KBM-7 (cell line): ENCODE measurements at places on chromosomes 11 and 22.

- peak; percentile 51 for DNase-seq
These were observed 1.8 kb downstream of the CELF1 start for GRCh38 chr11:47551086-47551485.

DNA sequence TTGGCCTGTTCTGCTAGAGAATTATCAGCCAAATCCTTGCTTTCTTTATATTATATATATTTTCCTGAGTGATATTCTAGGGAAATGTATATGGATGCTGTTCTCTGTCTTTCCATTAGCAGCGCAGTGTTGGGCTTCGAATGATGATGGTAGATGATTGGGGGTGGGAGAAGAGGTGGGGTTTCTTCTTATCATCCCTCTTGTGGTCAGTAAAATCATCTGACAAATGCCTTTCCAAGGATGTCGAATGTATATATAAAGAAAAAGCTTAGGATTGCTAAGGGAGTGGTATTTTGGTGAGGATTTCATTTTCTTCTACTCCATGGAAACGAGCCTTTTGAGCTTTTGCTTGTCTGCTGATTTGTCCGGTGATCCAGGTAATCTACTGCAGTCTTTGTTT, 48.9 kb downstream of the ARHGEF12 start:
- no peak for DNase-seq

GRCh38 chr11:132448334-132448995, 1078.0 kb downstream of the NTM start:
- no peak for DNase-seq

GRCh38 chr11:32893093-32893342, 407 bp downstream of the QSER1 start:
- DNase-seq = no peak

- DNase-seq = no peak
These were observed 19.2 kb downstream of the EFCAB6 start for GRCh38 chr22:43792905-43793304.

DNA sequence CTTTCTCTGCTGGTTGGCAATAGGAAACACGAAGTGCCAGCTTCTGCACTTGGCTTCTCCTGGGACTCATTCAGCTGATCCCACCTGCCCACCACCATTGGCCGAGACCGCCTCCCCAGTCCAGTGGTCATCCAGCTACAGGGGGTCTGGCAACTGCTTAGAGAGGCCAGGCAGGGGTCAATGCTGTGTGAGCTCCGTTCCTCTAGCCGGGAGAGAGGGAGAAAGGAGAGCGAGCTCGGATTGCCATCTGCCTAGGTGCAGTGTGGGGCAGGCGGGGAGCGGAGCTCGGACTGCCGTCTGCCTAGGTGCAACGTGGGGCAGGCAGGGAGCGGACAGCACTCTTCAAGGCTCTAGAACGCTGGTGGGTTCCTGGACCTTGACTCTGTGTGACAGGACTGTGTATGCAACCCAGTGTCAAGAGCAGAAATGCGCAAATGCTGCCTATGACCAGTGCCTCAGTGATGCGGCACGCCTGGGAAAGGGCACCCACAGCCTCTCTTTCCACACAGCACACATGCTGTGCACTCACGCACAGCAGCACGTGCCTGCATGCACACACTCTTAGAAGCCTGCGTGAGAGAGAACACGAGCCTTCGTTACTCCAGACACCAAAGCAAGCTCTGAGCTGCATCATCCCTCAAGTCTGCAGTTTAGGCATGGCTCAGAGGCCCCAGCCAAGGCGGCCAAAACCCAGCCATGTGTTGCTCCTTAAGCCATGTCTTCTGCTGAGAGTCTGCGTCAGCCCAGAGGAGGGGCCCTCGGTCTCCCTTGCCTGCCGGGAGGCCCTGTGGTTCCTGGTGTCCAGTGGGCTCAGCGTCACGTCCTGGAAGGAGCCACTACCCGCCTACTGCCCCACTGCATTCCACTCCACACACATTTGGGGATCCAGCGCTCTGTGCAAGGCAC, 26.8 kb upstream of the JAM3 start:
- no peak for DNase-seq

DNA sequence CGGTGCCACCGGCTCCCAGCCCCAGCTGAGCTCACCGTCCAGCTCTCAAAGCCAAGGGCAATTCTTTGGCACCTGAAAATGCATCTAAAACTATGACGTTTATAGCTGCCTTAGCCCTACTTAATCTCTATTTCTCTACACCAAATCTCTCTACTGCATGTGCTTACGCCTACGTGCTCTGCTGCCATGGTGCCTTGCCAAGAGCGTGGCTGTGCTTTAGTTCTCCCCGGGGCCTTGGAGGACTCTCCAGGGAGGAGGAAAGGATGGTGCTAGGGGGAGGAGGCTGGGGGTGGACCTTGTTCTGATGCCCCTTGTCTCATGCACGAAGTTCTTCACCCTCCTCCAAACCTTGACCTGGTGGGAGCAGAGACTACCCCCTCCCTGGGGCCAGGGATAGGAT, 9.0 kb upstream of the BID start:
- DNase-seq = no peak

DNA sequence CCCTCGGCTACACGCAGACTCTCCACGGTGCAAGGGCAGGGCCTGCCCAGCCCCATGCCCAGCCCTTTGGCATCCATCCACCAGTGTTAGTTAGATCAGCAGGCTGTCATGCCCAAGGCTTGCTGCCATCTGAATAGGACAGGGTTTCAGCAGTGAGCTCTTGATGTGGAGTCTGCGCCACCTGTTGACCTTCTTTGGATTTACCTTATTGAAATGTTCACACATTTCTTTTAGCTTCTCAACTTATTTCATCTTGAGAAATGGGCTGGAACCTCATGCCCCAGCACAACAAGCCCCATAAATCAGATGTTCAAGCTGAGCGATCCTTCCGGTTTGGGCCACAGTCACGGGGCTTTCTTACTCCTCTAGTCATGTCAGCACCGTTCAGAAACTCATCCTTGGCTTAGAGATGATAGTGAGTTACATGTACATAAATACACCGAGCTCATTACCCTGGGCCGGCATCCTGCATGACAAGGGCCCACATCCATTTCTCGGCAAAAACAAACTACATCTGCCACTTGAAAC, 61.7 kb downstream of the PARVB start:
- peak; percentile 72 for DNase-seq

DNA sequence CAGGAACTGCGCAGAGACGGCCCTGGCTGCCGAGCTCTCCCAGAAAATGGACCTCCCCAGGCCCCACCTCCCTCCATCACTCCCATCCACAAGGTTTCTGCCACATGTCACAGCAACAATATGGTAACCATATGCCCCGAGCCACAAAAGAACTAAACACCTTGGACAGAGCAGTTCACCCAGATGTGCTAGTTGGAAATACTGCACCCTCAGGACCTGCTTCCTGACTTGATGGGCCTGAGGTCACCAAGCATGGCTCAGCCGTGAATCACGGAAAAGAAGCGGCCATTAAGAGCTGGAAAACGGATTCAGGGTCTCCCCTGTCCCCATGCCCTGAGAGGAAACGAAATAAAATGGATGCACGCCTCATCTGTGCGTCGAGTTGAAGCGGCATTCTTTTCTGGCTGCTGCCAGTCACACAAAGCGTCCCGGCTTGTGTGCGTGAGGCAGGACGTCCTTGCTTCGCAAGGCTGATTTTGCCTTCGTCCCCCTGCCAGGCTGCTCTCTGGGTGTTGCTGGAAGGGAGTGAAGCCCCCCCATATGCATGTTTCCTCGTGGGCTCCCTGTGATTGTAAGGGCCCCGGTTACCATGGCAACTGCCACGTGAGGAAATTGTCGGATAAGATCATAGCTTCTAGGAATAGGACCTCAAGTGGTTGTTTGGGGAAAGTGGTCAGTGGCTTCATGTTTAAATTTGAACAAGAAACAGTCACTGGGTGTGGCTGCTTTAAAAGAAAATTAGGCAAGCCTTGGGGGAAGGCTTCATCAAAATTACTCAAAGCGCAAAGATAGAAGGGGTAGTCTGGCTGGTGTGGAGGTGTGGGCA, 51.7 kb downstream of the FLI1 start:
- DNase-seq = no peak

GRCh38 chr22:20014526-20015186, 2.0 kb downstream of the ARVCF start:
- no peak for DNase-seq

DNA sequence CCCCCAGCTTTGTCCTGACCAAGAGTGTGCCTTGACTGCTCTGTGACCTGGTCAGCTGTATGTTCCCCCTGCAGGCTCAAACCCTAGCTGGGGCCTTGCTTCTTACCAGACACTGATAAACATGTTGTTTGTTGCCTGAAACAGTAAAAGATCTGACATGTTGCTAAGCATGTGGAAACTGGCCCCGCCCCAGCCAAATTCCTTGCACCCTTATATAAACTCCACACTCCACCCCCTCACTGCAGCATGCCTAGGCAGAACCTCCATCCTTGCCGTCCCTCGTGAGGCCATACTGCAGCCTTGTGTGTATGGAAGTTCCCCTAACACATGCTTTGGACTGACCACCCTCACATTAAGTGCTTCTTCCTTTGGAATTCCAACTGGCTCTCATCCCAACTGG, 27.3 kb downstream of the LRRC74B start:
- no peak for DNase-seq

DNA sequence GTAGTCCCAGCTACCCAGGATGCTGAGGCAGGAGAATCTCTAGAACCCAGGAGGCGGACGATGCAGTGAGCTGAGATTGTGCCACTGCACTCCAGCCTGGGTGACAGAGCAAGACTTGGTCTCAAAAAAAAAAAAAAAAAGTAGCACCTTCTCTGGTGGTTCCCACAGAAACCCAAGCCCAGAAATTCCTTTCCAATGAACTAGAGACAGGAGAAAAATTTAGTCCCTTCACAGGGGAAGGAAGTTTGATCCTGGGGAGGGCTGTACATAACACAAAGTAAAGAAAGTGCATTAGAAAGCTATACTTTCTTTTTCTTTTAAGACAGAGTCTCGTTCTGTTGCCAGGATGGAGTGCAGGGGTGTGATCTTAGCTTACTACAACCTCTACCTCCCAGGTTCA, 25.5 kb upstream of the APOA1 start:
- no peak for DNase-seq

DNA sequence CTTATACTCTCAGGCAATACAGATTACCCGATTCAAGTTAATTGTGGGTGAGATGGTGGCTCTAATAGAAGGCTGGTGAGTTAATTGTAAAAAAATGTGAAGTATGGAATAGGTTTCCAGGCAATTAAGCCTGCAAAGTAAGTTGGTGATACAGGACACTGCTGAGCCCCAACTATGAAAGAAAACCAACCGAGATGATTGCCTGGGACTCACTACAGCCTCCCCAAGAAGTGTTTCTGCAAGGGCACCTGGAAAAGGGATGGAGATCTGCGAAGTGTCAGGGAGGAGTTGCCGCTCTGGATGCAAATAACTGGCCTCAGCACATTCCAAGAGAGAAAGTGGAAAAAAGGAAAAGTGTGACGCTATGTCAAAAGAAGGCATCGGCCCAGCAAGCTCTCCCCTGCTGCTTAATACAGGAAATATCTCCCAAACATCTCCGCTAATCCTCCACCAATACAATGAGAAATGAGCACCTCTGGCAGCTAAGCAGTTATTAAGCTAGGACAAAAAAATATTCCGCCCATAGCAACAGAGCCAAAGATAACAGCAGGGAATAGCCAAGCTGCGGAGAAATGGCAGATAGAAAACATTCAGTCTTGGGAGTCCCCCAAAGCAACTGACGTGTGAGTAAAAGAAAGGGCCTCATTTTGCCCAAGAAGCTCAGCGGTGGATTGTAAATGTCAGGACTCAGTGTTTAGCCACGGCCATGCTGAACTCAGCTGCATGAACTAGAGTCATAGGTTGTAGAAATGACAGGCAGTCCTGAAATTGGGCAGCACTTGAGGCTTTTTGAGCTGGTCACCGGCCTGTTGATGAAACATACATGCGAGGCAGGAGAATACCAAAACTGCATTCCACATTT, 133.7 kb downstream of the SNX19 start:
- no peak for DNase-seq

GRCh38 chr11:3184732-3185347, 19.7 kb upstream of the OSBPL5 start:
- no peak for DNase-seq

GRCh38 chr11:1390569-1391164, 933 bp downstream of the BRSK2 start:
- no peak for DNase-seq

- no peak for DNase-seq
These were observed 174.8 kb downstream of the BUD13 start for GRCh38 chr11:116598036-116598435.

DNA sequence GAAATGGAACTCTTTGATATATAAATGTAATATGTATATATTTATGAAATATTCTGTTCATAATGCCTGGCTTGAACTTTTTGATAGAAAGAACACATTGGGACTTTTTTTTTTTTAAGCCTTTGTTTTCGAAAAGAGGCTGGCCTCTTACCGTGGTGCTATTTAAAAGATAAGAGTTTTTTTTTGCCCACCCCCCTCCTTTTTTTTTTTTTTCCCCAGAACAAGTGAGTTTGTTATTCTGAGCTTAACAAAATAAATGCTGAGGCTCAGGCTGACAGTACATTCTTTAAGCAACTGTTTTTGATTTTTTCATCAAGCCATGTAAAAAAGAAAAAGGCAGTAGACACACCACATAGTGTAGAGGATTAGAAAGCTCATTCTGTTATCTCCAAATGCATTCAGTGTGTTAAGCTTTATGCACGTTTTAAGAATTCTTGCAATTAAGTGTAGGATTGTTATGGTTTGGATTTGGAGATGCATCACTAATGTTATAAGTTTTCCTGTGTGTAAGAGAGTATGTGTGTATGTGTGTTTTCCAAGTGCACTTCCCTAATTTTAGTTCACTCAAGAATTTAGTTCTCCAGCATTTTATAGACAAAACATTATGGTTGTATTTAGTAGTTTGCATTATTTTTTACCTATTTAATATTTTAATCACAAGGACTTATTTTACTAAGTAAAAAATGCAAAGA, 12.0 kb downstream of the PDHX start:
- DNase-seq = peak; percentile 18

DNA sequence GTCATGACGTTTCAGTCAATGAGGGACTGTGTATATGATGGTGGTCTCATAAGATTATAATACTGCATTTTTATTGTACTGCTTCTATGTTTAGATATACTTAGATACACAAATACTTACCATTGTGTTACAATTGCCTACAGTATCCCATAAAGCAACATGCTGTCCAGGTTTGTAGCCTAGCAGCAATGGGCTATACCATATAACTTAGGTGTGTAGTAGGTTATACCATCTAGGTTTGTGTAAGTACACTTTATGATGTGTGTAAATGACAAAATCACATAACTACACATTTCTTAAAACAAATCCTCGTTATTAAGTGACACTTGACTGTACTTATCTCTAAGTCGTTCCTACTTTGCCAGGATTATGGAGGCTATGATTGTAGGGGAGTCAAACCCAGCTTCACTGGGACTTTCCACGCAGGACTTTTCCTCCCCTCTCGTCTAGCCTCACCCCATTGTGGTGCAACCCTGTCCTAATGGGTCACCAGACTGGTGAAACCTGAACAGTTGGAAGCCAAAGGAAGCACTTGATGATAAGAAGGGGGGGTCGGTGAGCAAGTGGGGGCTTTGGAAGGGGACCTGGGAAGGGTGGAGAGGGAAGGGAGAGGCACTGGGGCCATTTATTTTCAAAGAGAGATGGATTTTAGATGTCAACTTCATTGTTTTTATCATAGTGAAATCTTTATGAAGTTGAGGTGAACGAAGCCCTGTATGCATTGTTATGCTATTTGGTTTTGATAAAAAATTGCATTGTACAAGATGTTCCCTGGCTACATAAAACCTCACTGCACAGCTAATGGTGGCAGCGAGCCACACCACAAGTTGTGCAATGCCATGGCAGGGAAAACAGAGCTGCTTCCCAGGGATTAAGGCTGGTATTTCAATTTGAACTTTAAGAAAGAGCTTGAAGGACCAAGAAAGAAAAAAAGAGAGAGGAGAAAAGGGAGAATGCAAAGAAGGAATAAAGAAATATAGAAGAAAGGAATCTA, 129.1 kb downstream of the EHF start:
- no peak for DNase-seq
